ENCODE measurements at places on chromosomes 1 and 21.
A peak's percentile ranks its signal among the peaks of the same experiment; 100 is the strongest.

DNA sequence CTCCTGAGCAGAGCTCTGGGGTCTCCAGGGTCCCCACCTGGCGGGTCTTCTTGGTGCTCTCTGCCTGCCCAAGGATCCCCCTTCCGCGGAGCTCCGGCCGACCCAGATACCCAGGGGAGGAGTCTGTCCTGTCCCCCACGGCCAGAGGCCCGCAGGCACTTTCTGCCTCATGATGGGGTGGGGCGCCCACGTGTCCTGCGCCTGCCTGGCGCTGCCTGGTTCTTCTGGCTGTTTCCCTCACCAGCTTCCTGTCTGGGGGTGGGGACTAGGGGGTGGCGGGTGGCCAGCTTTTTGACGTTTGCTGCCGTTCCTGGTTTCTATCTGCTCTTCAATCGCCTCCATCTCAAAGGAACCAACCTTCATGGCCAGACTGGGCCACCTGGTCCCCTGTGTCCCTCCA is 313.3 kb upstream of the VAMP3 start:
- DNase-seq = no peak

DNA sequence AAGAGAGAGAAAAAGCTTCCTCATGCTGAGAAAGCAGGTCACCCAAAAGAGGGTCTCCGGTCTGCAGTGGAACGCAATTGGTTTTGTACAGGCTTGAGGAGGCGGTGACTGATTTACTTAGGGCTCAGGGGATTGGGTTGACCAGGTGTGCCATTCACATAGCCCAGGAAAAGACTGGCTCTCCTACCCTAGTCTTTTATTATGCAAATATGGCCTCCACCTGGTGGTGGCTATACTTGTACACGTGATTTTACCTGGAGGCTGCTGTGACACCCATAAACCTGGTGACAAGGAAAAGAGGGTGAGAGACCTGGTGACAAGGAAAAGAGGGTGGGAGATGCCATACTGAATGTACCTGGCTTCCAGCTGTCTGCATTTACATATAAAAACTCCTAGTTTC is 49.9 kb downstream of the DNTTIP2 start:
- DNase-seq = no peak

GRCh38 chr1:243910607-243911006 is 60.6 kb upstream of the AKT3 start:
- DNase-seq = no peak

- DNase-seq = peak; percentile 61
Observed at GRCh38 chr1:22317231-22317919, 134.3 kb upstream of the ZBTB40 start.

DNA sequence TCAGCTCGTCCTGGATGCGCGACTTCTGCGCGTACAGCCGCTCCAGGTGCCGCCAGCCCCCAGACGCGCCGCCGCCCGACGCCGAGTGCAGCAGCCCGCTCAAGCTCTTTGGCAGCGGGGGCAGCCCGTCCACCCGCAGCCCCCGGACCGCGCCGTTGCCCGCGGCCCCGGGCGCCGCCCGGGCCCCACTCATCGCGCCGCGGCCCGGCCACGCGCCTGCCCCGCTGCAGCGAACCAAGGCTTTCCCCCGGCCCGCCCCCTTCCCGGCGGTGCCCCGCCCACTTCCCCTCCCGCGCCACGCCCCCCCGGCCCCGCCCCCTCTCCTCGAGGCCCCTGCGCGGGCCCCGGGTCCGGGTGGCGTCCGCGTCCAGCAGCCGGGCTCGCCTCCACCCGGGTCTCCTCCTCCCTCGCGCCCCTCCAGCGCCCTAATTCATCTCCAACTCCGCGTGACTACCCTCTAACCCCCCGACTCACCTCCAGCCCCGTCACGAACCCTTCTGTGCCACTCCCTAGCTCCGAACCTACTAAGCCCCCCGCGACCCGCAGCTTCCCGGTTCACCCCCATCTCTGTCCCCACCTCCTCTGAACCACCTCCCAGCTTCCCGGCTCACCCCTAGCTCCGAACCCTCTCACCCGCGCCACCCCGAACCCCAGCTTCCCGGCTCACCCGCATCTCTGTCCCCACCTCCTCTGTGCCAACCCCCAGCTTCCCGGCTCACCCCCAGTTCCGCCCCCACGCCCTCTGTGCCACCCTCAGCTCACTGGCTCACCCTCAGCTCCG is at the start of gene FAM89A:
Gene FAM89A, minus strand, starts transcription at position 236 of the 781 bp plus-strand sequence. Its CDS starts 43 bp downstream, at position 193.
- peak; percentile 90 for DNase-seq

DNA sequence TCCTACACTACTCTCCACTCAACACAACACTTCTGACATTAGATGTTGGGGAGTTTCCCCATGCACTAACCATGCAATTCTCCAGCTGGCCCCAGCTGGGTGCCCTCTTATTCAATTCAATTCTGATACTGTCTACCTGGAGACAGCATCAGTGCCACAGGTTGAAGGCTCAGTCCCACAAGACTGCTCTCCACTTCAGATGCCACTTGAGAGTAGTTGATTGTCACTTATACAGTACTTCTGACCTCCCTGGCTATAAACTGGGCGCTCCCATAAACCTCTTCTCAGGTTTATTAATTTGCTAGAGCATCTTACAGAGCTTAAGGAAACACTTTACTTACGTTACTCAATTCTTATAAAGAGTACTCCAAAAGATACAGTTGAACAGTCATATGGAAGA is 442.3 kb downstream of the LRRIQ3 start:
- no peak for DNase-seq

DNA sequence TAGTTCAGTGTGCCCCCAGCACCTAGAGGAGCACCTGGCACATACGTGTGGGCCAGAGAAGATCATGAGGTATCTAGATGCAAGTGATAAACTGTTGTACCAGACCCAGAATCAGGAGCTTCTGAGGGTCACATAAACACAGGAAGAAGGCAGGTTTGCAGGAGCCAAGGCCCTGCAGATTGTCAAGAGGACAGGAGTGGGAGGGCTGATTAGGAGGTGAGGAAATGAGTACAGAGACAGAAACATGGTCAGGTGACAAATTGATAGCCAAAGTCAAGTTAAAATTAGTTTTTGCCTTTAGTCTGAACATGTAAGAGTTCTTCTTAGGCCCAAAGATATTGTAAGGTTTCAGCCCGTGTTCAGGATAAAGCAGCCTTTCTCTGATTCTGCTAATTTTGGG is 14.0 kb upstream of the TRAF3IP3 start:
- DNase-seq = no peak

DNA sequence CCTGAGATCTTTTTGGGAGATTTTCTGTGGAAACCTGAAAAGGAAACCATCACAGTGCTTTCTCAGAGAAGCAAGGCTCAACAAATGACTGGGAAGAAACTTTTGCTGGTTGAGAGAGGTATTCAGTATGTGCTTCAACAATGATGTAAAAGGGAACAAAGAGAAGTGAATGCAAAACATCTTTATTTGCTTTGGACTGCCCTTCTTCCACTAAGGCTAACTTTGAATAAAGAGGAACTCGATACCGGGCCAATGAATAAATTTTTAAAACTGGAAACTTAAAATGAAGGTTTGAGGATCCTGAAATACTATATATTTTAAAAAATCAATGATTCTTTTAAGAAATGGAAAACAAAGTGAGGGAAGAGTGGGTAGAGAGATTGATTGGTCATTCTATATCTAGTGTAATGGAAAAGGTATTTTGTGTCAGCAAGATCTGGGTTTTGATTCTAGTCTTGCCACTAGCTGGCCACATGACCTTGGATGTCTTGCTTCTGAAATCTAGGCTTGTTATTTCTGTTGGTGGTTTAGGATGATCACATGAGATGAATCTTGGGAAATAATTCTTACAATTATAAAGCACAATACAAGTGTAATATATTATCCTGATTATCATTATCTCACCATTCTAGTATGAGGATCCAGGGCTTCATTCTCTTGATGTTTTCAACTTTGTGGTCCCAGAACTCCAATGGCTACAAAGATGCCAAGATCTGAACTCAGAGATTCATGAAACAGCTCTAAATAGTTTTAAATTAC is 34.6 kb upstream of the APOBEC4 start:
- DNase-seq = no peak

DNA sequence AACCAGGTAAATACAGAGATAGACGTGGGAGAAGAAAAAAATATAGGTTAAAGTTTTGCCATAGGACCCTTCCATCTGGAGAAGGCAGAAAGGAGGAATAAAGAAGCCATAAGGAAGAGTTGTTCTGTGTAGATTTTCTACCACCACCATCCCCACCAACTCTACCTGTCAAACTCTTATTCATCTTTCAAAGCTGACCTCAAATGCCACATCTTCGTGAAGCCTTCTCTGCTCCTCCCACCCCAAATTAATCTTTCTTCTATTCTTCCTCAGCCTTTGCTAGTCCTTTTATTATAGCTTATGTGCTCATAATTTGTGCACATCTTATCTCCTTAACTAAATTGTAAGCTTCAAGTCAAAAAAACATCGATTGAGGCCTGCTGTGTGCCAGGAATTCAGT is 1.3 kb upstream of the NECTIN4 start:
- DNase-seq = no peak

GRCh38 chr1:94542088-94542870 is 720 bp upstream of the F3 start:
- DNase-seq = no peak

DNA sequence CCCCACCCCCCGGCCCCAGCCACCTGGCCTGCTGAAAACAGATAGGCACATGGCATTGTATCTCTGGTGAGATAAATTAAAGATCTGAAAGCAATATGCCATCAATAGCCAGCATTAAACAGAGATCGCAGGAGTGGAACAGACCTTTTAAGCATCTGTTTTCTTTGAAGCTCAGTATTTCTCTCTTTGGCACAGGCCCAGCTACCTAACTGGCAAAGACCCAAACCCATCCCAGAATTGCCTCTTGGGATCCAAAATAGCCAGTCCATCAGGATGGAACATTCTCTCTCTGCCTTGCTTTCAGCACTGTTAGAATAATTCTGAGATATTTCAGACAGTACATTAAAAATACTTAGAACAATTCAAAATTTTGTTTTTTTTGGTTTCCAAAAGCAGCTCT is 46.0 kb downstream of the KCNJ6 start:
- DNase-seq = no peak

- no peak for DNase-seq
Observed at GRCh38 chr1:65458730-65459396, 38.4 kb downstream of the LEPR start.

- DNase-seq = no peak
Observed at GRCh38 chr1:240559781-240560180, 52.2 kb downstream of the GREM2 start.

DNA sequence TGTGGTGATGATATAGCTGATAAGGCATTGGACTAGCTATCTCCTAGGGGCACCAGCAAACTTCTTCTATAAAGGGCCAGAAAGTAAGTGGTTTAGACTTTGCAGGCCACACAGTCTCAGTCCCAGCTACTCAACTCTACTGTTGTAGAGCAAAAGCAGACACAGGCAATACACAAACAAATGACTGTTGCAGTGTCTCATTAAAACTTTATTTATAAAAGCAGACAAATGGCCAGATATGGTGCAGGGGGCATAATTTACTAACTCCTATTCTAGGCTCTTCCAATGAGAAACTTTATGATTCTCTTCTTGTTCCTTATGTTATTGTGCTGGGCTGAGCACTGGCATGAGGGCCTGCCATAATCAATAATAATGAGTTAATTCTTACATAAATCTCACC is 176.8 kb upstream of the POU3F1 start:
- no peak for DNase-seq

All from activated CD4-positive, alpha-beta T cell treated with anti-CD3 and anti-CD28 coated beads, Interleukin-2, amount 10 ng/mL, durations not matched to agents 24 days and 14 days (primary cell).